ENCODE measurements at places on chromosomes 13 and 19.

- no peak for DNase-seq
Measured at GRCh38 chr19:39195755-39196154, 1.0 kb upstream of the NCCRP1 start.

GRCh38 chr19:13952931-13953531, 722 bp downstream of the DCAF15 start:
- DNase-seq: no peak

GRCh38 chr13:111345682-111346081, 25.2 kb downstream of the TEX29 start:
- DNase-seq: no peak

DNA sequence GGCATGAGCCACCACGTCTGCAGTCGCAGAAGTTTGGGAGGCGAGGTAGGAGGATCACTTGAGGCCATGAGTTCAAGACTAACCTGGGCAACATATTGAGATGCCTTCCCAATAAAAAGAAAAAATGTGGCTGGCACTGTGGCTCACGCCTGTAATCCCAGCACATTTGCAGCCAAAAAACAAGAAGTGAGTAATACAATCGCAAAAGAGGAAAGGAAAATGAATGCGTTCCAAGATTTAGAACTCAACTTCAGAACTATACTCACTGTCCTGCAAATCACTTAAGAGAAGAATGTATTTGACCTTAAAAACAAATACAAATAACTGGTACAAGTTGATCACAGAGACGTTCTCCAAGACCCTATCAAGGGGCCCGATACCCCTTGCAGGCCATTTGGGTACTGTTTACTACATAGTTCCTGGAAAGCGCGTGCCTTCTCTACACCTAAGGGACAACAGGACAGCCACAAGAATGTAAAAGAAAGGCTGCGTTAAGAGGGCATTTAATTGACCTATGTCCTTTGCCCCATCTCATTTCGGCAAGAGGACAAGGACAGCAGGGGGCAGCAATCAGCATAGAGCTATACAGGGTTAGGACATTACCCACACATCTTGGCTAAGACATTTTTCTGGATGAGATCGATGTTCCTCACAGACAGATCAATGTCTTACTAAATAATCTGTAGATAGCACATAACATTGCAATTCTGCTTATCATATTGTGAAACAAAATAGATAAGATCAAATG, 41.3 kb downstream of the FLT3 start:
- no peak for DNase-seq

DNA sequence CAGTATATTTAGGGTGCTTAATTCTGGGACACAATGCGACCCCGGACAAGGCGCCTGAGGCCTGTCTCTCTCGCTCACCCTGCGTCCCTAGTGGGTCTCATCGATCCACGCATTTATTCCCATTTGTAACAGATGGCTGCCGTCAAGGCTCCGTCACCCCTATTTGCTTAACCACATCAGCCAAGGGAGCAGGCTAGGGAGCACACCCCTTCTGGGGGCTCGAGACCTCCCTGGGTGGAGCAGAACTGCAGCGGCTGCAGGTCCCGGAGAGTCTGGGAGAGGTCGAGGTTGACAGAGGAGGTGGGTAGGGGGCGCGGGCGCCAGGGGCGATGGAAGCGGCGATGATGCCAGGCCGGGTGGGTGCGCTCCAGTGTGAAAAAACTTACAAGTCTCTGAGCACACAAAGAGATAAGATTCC, 507 bp downstream of the ALG5 start:
- DNase-seq: no peak

GRCh38 chr13:99981735-99982035, at the start of gene ZIC2:
Gene ZIC2, plus strand, starts transcription at chr13:99981784. Its CDS starts 281 bp downstream, at chr13:99982065.
- no peak for DNase-seq

GRCh38 chr13:50650592-50651504, 192.6 kb downstream of the DLEU7 start:
- peak; percentile 45 for DNase-seq

GRCh38 chr19:41363371-41363752, 587 bp downstream of the B9D2 start:
- no peak for DNase-seq

GRCh38 chr13:63208826-63209225, 1793.2 kb upstream of the PCDH20 start:
- DNase-seq: no peak

GRCh38 chr19:14517840-14518505, at the start of gene DNAJB1:
Gene DNAJB1, minus strand, starts transcription at chr19:14518397. Its CDS starts 48 bp downstream, at chr19:14518349.
- no peak for DNase-seq

DNA sequence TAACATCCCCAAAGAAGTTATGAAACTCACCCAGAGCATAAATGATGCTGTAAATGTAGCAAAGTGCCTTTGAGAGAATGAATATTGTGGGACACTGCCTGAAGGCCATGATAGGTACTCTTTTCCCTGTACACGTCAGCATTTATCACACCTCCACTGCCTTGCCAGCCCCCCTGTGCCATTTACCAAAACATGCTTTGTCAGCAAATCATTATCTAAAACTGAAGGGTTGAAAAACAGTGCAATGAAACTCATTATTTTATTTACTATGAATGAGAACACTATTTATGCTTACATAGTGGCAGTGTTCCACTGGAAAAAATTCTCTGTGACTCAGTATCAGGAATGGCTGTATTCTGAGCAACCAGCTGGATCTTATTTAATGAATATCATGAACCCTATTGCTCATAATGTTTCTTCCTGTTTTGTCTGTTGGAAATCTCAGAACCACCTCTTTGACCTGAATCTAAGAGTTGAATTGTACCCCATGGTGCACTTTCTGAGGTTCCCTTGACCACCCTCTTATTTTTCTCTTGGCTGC, 564.1 kb downstream of the DCT start:
- no peak for DNase-seq

GRCh38 chr19:51147663-51148062, 5.6 kb downstream of the SIGLEC7 start:
- no peak for DNase-seq

- DNase-seq: no peak
Measured at GRCh38 chr13:95391785-95392184, 90.5 kb upstream of the ABCC4 start.

GRCh38 chr19:1356508-1356865, 27.2 kb upstream of the NDUFS7 start:
- peak; percentile 69 for DNase-seq

GRCh38 chr19:56538254-56538760, 441 bp upstream of the ZFP28 start:
- peak; percentile 80 for DNase-seq

DNA sequence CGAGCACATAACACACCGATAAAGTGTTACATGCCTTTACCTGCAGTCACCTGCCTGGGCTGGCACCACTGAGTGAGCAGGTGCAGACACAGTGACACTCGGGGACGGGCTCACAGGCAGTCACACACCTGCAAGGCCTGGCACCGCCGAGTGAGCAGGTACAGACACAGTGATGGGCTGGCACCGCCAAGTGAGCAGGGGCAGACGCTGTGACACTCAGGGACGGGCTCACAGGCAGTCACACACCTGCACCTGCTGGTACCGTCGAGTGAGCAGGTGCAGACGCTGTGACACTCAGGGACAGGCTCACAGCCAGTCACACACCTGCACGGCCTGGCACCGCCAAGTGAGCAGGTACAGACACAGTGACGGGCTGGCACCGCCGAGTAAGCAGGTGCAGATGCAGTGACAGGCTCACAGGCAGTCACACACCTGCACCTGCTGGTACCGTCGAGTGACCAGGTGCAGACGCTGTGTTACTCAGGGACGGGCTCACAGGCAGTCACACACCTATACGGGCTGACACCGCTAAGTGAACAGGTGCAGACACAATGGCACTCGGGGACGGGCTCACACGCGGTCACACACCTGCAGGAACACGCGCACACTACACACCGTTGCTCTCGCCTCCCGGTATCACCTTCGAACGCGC, 470 bp downstream of the ZNF835 start:
- no peak for DNase-seq
